ENCODE measurements at places on chromosomes 12 and 14. TPM values are rescaled to one million over a fixed set of nuclear protein-coding genes. Genes with fewer than 3 reads are reported as not detected.

DNA sequence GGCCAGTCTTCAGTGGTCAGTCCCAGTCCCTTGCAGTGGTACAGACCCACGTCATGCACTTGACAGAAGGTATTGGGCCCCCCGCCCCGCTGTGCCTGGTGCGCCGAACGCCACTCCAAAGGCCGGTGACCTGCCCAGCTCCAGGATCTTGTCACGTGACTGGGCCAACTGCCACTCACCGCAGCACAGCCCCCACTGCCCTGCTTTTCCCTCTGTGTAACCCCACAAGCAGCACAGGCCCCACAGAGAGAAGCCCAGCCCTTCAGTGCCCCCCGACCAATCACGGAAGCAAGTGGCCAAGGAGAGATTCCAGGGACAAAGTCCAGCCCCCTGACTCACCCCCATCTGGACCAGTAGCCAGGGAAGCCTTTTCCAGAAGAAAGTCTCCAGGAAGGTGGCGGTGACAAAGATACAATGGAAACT lies 498 bp downstream of the GPR132 start:
- peak overlapping the region; percentile 65 for H3K27ac ChIP-seq
- DNase-seq, result no peak
- H3K4me3 ChIP-seq, result peak overlapping the region; percentile 36
- no peaks in the 10 kb centered on the region for H3K27me3 ChIP-seq

GRCh38 chr12:50740307-50740706 lies 23.6 kb upstream of the ATF1 start:
- H3K4me3 ChIP-seq, result no peak overlapping the region
- H3K27me3 ChIP-seq, result no peaks in the 10 kb centered on the region
- H3K36me3 ChIP-seq, result peaks cover 57% of the 10 kb centered on the region
- DNase-seq, result no peak

FSCB gene
- total RNA-seq, result 2.2 TPM

PPP1R12A gene
- 84.3 TPM for total RNA-seq

GRCh38 chr12:6464531-6464930 lies 5.9 kb downstream of the VAMP1 start:
- DNase-seq, result no peak
- no peaks in the 10 kb centered on the region for H3K36me3 ChIP-seq
- peaks cover 41% of the 10 kb centered on the region for H3K4me1 ChIP-seq
- no peak overlapping the region for H3K4me3 ChIP-seq

DNA sequence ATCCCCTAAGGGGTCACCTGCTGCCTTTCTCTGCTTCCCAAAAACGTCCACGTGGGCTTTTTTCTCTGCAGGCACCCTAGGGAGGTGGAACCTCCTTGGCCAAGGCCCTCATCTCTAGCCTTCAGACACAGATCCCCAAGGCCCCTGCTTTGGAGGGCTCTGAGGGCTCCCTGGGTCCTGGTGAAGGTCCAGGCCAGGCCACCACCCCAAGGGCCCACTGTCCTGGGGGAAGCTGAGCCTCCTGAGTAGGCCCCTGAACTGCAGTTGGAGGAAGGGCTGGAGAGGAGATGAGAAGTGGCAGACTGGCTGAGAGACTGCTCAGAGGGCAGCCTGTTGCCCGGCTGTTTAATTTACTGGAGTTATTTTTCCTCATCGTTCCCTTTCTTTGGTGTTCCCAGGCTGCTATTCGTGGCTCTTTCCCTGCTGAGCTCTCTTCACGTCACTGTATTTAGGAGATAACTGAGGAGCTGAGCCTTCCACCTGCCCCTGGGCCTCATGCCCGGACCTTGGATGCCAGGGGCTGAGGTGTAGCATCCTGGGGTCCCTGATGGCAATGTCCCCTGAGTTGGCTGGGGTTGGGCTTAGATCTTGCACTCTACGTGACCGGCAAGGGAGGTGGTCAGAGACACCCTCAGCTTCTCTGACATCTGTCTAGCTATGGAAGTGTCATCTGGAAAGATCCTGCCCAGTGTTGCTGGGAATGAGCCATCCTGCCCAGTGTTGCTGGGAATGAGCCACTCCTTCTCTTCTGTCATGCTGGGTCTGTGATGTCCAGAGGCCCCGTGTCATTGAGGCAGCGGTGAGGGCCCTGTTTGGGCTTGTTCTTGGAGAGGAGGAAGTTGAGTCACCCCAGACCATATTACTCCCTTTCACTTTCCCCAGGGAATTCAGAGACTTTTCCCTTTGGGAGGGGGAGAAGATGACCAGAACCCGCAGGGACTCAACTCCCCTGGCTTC lies 139.8 kb downstream of the TSPAN9 start:
- H3K27me3 ChIP-seq, result no peaks in the 10 kb centered on the region
- peak overlapping the region; percentile 82 for H3K27ac ChIP-seq
- H3K4me1 ChIP-seq, result peaks cover 8% of the 10 kb centered on the region
- DNase-seq, result no peak
- no peak overlapping the region for H3K4me3 ChIP-seq

All from tibial nerve (tissue), 4 donors.